ENCODE measurements at places on chromosomes 3 and 15. TPM values are rescaled to one million over a fixed set of nuclear protein-coding genes. Genes with fewer than 3 reads are reported as not detected.

NANOGP8 gene
- not detected for total RNA-seq

PLA2G4D gene
- not detected for total RNA-seq

PPP1R2 gene
- total RNA-seq, result 69.5 TPM

IL17RE gene
- 0.23 TPM for total RNA-seq

STAC gene
- total RNA-seq, result 0.88 TPM

APH1B gene
- total RNA-seq, result 11.0 TPM

SPRED1 gene
- 57.9 TPM for total RNA-seq

HYAL3 gene
- total RNA-seq, result 5.3 TPM

TOPAZ1 gene
- total RNA-seq, result not detected

HTR3E gene
- not detected for total RNA-seq
